ENCODE measurements at places on chromosomes 1 and 21. TPM values are rescaled to one million over a fixed set of nuclear protein-coding genes. Genes with fewer than 3 reads are reported as not detected.

GRCh38 chr1:16184557-16185303 lies 27.7 kb downstream of the ARHGEF19 start:
- no peak for DNase-seq
- H3K36me3 ChIP-seq = no peaks in the 10 kb centered on the region
- no peak overlapping the region for H3K4me3 ChIP-seq
- no peaks in the 10 kb centered on the region for H3K4me1 ChIP-seq
- H3K27ac ChIP-seq = no peak overlapping the region
- H3K27me3 ChIP-seq = no peaks in the 10 kb centered on the region

DNA sequence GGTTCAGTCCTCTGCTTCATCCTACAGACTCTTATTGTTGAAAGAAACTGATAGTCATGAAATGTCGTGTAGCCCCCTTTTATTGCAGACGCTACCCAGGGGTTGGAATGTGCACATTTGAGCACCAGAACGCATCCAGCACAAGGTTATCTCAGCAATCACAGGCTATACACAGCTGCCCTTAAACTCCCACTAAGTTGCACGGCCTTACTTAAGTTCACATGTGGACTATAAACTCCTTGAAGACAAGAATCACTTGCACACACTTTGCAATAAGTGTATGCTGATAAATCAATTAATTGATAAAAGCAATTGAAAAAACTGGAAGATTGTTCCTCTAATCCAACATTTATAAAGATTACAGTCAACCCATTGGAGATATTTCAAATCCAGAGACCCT lies 18.9 kb downstream of the SLC30A10 start:
- H3K27ac ChIP-seq = no peak overlapping the region
- DNase-seq = no peak
- H3K27me3 ChIP-seq = no peaks in the 10 kb centered on the region
- H3K4me1 ChIP-seq = no peaks in the 10 kb centered on the region
- no peaks in the 10 kb centered on the region for H3K36me3 ChIP-seq
- H3K4me3 ChIP-seq = no peak overlapping the region

- H3K36me3 ChIP-seq = no peaks in the 10 kb centered on the region
- H3K4me1 ChIP-seq = peaks cover 3% of the 10 kb centered on the region
- H3K27ac ChIP-seq = no peak overlapping the region
- no peak overlapping the region for H3K4me3 ChIP-seq
- no peak for DNase-seq
- no peaks in the 10 kb centered on the region for H3K27me3 ChIP-seq
These were observed 59.8 kb upstream of the CSF1 start for GRCh38 chr1:109850827-109851226.

DNA sequence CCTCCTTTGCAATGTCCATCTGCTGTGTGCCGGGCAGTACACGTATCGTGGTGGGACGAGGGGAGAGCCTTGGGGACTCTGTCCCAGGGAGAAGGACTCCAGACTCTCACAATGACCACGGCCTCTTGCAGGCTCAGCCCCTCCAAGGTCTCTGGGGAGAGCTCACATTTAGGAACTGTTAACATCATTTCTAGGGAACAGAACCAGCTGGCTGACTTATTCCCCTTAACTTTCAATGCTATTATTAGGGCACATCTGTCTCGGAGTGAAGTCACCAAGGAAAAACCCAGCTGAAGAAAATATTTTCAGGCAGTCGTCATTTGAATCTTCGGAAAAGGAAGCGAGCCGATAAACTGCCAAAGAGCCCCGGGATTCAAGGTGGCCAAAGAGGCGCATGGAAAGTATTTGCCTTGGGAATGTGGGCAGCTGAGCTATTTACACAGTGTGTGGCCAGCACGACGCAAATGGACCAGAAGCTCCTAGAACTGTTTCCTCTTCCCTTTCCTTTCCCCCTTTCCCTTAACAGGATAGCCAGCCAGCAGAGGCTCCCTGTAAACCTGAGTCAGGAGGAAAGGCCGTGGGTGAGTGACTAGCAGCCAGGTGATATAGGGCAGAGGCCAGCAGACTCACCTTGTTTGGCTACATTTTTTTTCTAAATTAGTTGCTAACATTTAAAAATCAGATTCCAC lies 74.5 kb downstream of the ITPKB start:
- peak overlapping the region; percentile 79 for H3K27ac ChIP-seq
- H3K27me3 ChIP-seq = no peaks in the 10 kb centered on the region
- H3K36me3 ChIP-seq = no peaks in the 10 kb centered on the region
- DNase-seq = peak; percentile 58

GRCh38 chr1:230806552-230806951 lies 59.4 kb downstream of the CAPN9 start:
- no peak for DNase-seq
- no peaks in the 10 kb centered on the region for H3K27me3 ChIP-seq
- H3K4me3 ChIP-seq = no peak overlapping the region
- H3K27ac ChIP-seq = no peak overlapping the region
- H3K4me1 ChIP-seq = no peaks in the 10 kb centered on the region

OTUD7B gene
- 10.6 TPM for total RNA-seq

- H3K4me3 ChIP-seq = no peak overlapping the region
- H3K27me3 ChIP-seq = no peaks in the 10 kb centered on the region
- no peak overlapping the region for H3K27ac ChIP-seq
- no peaks in the 10 kb centered on the region for H3K36me3 ChIP-seq
- no peak for DNase-seq
These were observed 40.4 kb downstream of the TENT5C start for GRCh38 chr1:117646007-117646811.

PGD gene
- 18.3 TPM for total RNA-seq

DNA sequence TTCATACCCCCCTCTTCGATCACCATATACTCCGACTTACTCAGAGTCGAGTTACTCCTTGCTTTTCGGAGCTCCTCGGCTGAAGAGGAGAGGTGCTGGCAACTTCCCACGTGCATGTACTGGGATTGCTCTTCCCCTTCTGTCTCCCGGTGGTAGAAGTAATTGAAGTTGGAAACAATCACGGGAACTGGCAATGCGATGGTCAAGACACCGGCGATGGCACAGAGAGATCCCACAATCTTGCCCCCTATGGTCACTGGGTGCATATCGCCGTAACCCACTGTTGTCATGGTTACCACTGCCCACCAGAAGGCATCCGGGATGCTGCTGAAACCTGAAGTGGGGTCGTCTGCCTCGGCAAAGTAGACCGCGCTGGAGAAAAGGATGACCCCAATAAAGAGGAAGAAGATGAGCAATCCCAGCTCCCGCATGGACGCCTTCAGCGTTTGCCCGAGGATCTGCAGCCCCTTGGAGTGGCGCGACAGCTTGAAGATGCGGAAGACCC lies 1.5 kb downstream of the KCNA3 start:
- H3K4me1 ChIP-seq = no peaks in the 10 kb centered on the region
- DNase-seq = no peak
- H3K27ac ChIP-seq = no peak overlapping the region

GRCh38 chr1:235415008-235415904 lies 48.0 kb downstream of the TBCE start:
- no peaks in the 10 kb centered on the region for H3K27me3 ChIP-seq
- H3K4me3 ChIP-seq = no peak overlapping the region
- no peak overlapping the region for H3K27ac ChIP-seq
- no peaks in the 10 kb centered on the region for H3K4me1 ChIP-seq

DNA sequence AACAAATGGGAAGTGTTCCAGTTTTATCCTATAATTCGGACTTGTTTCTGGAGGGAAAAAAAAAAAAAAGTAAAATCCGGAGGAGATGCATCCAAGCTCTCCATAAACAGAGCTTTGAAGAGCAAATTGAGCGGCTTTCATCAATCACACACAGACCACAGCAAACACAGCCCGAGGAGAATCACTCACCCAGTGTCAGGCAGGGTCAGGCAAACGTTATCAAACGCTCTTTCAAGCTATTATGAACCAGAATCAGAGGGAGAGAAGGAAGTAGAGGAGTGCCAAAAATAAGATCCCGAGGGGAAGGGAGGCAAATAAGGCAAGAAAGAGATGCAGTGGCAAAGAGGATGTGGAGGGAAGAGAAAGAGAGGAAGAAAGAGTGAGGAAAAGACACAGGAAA lies 188.3 kb upstream of the CAMK1G start:
- no peaks in the 10 kb centered on the region for H3K4me1 ChIP-seq
- H3K27me3 ChIP-seq = no peaks in the 10 kb centered on the region
- H3K36me3 ChIP-seq = no peaks in the 10 kb centered on the region
- H3K27ac ChIP-seq = no peak overlapping the region

Measured in pancreas (tissue), 10 donors.